ENCODE measurements at places on chromosomes 12 and 14.

DNA sequence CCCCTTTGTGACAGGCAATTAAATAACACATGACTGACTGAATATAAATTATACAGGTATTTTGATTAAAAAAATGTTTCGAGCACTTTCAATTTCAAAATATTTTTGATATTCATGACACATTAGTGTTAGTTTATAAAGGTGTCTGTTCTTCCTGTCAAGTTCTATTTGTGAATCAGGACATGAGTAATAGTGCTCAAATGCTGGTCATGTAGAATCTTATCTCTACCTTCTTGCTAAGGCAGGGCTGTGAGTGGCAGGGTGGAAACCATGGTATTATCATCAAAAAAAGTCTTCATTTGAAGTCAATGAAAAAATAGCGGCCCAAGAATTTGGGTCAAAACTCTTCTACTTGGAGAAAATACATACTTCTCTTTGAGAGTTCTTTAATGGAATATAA lies 250.2 kb downstream of the DACT1 start:
- no peak for DNase-seq

DNA sequence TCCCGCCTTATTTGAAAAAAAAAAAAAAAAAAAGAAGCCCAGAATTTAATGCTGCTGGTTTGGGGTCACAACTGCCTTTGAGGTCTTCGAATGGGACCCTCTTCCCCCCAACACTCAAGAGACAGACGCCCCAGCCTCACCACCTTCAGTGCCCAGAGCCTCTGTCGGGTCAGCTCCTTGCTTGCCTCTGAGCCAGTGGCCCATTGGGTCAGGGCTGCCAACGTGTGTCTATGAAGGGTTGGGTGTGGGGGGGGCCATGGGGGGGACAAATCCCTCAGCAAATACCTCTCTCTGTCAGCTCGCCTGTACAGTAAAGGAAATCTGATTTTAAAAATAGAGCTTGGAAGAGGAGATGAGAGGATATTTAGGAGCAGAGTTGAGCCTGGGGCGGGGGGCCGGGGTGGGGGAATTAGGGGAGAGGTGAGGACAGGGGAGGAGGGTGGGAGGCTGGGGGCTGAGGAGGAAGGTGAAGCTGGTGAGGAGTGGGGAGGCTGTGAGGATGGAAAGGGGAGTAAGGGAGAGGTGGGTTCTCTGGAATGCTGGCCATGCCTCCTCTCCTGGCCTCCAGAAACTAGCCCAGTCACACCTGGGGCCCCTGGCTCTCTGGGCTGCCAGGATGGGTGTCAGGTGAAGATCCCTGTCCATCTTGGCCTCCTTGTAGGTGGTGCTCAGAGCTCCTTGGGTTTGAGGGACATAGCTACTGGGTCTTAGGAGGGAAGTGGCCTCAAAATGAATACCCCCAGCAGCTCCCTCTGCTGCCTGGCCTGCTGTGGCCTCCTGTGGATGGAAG lies 13.3 kb downstream of the RTL1 start:
- no peak for DNase-seq

DNA sequence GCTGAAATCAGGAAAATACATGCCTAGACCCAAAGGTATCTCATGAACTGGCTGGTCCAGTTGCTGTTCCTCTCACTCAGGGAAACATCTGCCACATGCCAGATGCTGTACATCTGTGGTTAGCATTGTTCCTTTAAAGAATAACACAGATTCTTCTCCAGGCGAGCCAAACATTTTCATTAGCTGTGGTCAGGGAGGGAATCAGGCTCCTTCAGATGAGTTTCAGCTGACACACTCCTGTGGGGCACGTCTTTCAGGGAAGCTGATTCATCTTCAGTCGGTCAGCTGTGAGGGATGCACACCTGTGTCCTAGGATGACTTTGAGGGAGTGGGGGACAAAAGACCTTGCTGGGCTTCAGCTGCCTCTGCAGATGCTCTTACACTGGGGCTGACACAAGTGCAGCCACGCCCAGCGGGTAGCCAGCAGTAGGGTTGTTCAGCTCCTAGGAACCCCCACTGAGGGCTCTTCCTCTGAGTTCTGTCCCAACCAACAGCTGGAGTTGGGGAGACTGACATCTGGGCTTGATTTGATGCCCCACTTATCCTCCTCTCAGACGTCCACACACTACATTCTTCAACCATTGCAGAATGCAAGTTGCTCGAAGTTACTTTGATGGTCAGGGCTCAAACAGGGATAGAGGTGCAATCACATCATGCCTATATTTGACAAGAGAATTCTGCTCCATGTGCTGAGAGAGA lies 155.0 kb downstream of the NUAK1 start:
- no peak for DNase-seq

DNA sequence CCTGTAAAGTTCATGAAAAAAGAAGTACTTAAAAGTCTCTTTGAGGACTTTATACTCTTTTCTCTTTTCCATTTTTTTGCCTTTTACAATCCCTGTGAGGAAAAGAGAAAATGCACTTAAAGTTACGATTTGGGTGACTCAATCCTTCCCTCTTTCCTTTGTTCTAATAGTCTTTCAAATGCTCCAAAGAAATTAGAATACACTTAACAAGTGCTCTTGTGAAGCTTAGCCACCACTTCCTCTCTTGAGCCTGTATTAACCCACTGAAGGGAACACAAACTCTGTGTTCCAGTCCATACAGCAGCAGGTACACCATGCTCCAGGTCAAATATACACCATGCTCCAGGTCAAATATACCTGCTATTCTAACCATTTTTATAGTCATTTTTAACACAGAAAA lies 581.1 kb upstream of the MGAT4C start:
- no peak for DNase-seq

GRCh38 chr14:94536836-94537235 lies 24.4 kb upstream of the SERPINA4 start:
- DNase-seq = no peak

- no peak for DNase-seq
Measured at GRCh38 chr12:113194971-113195391, 9.5 kb downstream of the RITA1 start.

GRCh38 chr12:124715121-124715990 lies 147.9 kb upstream of the NCOR2 start:
- DNase-seq = no peak

GRCh38 chr14:68627868-68628604 lies 164.8 kb downstream of the ZFP36L1 start:
- peak; percentile 51 for DNase-seq

- DNase-seq = no peak
Measured at GRCh38 chr12:127928615-127929571, 338.1 kb upstream of the TMEM132C start.

DNA sequence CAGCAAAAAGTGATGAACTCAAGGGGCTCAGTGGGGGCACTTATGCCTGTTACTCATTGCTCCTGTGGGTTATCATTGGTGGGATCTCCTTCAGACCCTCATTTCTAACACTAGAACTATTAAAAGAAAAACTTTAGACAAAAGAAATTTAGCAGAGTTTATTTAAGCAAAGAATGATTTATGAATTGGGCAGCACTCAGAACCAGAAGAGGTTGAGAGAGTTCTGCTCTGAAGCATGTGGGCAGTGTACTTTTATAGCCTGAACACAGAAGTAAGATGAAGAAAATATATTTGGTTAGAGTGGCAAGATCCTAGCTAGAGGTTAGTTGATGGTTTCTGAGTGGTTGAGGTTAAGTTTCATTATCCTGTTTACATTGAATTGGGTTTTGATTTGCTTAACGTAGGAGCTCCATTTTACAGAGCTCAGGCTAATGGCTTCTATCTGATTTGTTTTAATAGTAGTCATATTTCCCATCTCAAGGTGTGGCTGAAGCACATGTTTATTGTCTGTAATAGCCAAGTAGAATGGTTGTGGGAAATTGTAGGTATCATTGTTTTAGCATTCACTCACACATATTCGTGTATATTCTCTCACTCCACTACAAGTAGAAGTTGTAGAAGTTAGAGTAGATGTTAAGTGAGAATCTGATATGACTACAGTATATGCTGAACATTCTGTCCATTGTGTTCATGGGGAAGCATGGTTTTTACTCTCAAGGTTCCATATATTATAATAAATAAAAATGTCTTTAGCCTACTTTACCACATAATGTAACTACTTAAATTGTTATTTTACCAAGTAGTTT lies 27.6 kb downstream of the LEMD3 start:
- DNase-seq = no peak

GRCh38 chr12:76275511-76276093 lies 72.6 kb downstream of the BBS10 start:
- DNase-seq = no peak

GRCh38 chr14:104476437-104476836 lies 103.1 kb upstream of the C14orf180 start:
- no peak for DNase-seq

DNA sequence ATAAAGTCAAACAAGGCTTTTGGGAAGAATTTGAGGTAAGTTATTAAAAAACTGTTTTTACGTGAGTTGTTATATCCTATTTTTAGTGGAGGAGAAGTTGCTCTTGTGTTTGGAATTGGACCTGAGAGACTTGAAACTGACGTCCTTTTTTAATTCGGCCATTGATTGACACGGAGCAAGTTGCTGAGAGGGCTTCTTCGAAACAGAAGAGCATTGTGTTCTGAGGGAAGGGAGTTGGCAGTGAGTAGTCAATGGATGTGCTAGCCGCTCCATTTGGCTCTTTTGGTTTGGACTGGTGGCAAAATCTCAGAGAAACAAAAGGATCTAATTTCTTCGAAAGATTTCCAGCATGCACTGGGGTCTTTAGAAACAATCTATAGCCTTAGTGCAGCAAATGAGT lies 37.3 kb downstream of the PTPN11 start:
- no peak for DNase-seq

GRCh38 chr14:53938136-53938837 lies 18.3 kb downstream of the BMP4 start:
- DNase-seq = no peak

DNA sequence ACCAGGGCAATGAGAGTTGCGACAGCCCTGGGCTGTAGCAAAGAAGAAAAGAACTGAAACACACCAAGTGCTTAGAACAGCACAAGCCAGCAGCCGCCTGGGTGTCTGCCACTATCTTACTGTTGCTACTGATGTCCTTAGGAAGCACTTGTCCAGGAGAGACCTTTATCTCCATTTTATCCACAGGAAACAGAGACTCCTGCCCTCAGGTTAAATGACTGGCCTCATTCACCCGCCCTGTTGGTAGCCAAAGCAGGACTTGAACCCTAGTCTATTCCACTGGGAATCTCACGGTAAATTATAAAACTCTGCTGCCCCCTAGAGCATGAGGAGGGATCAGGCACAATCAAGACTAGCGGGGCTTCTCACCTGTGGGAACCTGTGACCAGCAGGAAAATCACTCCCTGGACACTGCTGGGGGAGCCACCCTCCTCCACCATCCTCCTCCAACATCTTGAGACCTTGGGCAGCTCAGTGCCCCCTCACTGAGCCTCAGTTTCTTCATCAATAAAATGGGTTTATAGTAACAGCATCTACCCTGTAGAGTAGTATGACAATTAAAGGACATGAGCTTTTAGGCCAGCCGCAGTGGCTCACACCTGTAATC lies 20.5 kb upstream of the TESC start:
- DNase-seq = peak; percentile 11

- no peak for DNase-seq
Measured at GRCh38 chr14:65038966-65039365, 52.3 kb downstream of the FNTB start.

GRCh38 chr12:130486891-130487416 lies 149.3 kb downstream of the PIWIL1 start:
- DNase-seq = no peak

GRCh38 chr14:97603201-97603600 lies 806.0 kb downstream of the VRK1 start:
- no peak for DNase-seq

- no peak for DNase-seq
Measured at GRCh38 chr12:25119020-25119419, 75.9 kb downstream of the DNAI7 start.

- DNase-seq = no peak
Measured at GRCh38 chr14:77088645-77089044, 9.4 kb upstream of the CIPC start.

GRCh38 chr14:45290547-45290946 lies 37.5 kb upstream of the MIS18BP1 start:
- no peak for DNase-seq

GRCh38 chr12:83256562-83256961 lies 569.9 kb downstream of the TMTC2 start:
- no peak for DNase-seq

DNA sequence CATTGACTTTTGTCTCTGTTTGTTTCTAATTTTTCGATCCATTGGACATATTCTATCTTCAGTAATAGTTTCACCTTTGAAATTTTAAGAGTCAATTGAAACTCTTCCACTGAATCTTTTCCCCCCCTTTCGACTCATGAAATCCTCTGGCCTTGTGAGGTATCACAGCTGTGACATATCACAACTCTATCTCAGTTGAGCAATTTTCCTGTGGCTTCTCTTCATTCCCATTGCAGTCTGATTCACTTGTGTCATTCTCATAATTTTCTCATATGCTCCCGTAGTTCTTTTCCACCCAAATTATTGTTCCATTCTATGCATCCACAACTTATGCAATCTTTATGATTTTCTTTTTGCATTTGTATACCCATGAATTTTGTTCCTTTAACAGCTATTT lies 261.6 kb downstream of the DACT1 start:
- DNase-seq = no peak

DNA sequence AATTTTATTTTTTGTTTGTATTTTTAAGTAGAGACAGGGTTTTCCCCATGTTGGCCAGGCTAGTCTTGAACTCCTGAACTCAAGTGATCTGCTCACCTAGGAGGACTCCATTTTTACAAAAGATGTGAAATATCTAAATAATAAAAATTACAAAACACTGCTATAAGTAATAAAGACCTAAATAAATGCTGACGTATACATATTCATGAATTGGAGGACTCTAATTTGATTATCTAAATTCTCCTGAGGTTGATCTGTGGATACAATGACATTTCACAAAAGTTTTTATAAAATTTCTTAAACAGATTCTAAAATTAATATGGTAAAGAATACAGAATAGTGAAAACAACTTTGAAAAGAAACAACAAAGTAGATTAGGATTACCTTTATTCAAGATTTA lies 1224.0 kb downstream of the SLC16A7 start:
- DNase-seq = no peak

DNA sequence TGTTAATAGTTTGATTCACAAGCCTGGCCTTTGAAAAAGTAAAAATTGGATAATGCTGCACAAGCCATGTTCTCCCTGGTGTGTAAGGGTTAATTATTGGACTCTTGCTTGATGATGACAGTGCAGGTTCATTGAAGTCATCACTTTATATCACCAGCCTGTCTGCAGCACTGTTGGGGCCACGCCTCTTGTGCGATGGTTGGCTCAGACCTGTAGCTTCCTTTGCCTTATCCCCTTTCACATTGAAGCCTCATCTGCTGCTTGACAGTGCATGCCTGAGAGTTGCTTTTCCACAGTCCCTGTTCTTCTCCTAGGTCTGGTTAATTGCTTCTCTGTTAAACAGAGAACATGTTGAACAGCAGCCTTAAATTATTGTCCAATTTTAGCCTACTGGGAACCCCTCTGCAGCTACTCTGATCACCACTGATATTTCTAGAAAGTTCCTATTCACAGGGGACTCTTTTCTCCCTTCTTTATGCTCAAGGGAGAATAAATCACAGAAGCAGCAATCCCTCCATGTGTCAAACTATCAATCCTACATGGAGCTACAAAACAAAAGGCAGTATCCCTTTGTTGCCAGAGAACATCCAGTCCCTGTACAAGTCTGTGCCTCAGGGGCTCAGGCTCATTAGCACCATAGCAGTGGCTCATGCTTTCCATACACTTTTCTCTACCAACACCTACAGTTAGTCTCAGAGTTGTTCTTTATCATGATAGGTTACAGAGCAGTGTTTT lies 322.1 kb downstream of the RGS6 start:
- DNase-seq = no peak

Data from activated T-cell treated with anti-CD3 and anti-CD28 coated beads for 4 hours (primary cell).